GM10248 (cell line): ENCODE measurements at places on chromosomes 1 and 21.

DNA sequence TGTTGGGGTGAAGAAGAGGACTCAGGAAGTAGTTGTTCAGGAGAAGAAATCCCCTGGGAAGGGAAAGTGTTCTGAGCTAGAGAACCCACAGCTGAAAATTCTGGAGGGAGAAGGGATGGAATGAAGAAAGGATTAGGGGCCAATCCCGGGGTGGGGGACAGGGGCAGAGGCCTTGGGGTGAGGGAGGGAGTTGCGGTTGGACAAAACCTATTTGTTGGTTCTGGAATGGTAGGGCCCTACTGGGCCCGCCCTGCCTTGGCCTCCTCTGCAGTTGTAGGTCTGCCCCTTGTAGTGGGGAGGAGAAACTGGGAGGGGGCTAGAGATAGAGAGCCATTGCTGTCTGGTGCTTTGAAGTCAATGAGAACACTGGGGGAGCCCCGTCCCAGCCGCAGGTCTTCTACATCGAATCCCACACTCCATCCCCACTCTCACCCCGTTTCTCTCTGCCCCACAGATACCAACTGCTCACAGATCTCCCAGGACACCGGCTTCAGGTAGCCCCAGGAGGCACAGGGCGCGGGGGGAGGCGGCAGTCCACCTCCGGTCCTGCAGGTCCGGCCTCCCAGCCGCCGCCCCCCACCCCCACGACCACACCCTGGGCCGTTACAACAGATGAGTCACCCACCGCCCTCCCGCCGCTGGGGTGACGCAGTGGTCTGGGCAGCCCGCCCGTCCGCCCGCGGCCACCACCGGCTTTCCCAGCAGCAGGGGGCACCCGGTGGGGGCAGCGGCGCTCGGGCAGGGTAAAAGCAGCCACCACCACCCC is 1.1 kb downstream of the TAGLN2 start:
- DNase-seq, result peak; percentile 83

- no peak for DNase-seq
Measured at GRCh38 chr1:147391114-147391513, 148.6 kb downstream of the CHD1L start.

GRCh38 chr1:76153841-76154205 is 79.3 kb downstream of the ST6GALNAC3 start:
- no peak for DNase-seq

DNA sequence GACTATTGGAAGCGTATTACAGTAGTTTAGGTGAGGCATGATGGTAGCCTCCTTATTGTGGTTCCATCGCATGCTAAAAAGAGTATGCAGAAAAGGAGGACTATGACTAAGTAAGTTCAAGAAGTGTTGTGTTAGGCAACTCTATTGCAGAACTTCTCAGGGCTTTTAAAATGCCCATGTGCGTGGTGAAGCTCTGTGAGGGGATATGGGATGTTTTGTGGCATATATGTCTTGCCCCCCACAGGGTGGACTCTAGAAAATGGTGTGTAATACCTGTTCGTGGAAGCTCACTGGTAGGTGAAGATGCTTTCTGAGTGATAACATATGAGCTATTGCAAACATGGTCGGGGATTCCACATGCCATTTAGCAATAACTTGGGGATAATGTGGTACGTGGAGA is 31.7 kb downstream of the MAN1A2 start:
- no peak for DNase-seq

- DNase-seq, result no peak
Measured at GRCh38 chr21:27362249-27362648, 395.4 kb upstream of the ADAMTS5 start.

DNA sequence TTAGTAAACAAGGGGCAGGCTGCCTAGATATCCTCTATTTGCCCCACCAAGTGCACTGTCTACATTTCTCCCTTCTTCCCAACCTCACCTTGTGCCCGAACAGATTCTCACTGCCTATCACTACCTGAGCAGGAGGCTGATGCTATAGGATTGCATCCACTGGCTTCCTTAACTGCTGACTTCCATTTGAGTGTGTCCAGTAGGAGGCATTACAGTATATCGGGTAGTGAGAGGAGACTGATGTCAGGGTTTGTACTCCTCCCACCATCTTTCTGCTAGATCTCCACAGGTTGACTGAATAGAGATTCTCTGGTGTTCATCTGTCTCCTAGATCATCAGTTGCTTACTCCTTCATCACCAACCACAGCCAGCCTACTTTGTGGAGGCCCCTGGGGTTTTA is 796.3 kb downstream of the LRRIQ3 start:
- DNase-seq, result no peak

GRCh38 chr1:213416461-213417224 is 365.6 kb downstream of the RPS6KC1 start:
- no peak for DNase-seq

DNA sequence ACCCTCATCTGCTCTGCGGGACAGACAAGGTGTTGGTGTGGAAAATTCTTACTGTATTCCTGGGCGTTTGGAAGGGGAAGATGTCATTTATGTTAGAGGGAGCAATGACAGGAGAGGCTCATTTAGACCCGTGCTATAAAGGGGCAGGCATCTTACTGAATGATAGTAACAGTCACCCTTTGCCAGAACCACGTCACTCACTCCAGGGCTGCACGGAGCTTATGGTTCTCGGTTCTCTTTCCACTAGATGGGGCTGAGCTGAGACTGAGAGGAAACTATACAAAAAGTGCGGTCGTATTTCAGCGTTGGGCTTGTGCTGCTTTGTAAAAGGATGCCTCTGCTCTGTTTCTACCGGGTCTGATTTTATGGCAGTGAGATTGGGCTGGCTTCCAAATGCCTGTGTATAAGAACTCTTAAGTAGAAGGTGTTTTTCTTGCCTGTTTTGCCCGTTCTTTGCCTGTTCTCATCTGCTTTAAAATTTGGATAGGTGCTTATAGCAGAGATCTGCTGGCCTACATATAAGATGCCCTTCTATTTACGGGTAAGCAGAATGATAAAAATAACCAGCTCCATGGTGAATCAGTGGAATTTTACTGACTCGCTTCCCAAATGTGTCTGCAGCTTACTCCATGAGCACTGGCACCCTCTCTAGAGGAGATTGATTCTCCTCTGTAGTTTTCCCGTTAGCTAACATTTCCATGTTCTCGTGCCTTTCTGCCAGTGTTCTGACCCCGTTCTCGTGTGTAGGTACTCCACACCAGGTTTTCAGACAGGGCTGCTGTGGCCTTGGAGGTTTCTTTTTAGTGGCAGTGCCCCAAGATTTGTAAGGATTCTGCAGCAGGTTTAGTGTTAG is 55.9 kb downstream of the MRPS6 start:
- DNase-seq, result no peak

DNA sequence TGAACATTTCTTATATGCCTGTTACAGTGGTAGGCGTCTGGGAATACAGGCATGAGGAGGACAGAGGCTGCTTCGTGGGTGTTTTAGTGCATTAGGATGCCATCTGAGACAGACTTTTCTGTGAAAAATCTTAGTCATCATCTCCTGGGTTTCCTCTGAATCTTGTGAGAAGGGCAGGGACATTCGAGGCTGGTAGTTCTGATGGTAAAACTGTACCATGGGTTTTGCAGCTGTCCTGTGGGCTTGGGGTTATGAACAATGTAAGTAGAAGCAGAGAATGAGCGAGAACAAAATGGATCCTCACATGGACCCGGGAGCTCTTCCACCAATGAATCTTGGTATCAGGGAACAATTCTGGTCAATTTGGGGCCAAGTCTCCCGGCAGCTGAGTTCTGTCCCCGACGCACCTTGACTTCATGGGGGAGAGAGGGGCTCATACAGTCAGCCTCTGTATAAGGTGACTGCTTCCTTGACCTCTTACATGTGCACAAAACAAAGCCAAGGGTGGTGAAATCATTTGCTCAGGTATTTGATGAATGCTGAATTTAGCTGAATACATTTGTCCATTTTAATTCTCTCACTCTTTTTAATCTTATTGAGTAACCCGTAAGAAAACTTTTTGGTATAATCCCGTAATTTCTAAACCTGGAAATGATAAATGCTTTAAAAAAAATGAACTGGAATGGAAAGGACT is 63.6 kb upstream of the ERRFI1 start:
- DNase-seq, result no peak

- no peak for DNase-seq
Measured at GRCh38 chr1:218931324-218931723, 242.4 kb upstream of the LYPLAL1 start.

DNA sequence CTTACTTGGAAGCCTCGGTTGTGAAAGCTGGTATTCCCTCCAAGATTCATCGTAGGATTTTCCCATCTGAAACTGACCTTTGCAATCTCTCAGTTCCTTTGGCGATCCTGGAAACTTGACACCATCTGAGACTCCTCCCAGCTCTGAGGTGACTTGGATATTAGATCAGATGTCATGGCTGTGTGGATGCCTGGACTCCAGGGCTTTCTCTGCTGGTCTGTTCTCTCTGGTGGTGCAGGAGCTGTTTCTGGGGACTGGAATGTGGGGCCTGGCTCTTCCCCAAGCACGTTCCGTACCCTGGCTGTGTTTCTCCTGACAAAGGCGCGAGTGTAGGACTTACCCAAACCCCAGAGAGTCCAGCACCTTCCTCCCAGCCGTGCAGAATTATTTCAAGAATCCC is 252.2 kb downstream of the RPS6KC1 start:
- no peak for DNase-seq

DNA sequence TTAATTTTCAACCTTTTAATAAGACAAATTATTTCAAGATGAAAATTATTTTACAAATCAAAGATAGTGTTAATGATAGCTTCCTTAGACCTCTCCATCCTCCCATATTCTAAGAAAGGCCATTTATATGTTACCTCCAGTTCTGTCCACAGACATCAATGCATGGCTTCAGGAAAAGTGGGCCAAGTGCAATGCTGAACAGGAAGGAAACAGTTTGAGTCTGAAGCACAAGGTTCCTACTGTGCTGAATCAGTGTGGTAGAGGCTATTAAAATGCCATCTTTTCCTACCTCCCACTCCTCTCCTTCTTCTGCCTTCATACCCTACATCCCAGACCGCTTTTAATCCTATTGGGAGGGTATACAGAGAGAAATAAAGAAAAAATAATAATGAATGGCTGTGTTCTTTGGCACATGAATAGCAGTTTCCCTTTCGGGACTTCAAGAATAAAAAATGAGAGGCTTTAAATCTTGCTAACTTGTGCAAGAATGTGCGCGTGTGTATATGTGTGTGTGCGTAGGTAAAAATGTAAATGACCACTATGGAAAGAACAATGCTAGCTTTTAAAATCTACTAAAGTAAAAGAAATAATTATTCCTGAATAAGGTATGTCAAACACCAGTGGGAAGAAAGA is 62.6 kb upstream of the C1orf105 start:
- no peak for DNase-seq

DNA sequence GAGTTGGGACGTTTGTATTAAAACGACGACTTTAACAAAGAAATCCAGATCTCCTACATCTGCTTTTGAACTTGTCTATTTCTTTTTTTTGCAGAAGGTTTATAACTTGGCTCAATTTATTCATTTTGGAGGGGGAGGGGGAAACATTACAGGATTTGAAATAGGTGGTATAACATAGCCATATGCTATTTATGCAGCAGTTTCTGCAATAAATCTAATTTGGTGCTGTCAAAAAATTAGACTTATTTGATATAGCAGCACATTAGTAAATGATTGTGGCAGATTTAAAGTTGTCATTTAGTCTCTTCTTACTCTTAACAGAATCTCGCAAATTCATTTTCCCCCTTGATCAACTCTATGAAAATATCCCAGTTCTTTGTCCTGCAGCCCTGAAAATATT is 138.2 kb downstream of the SDCCAG8 start:
- DNase-seq, result no peak

- no peak for DNase-seq
Measured at GRCh38 chr1:39976732-39977131, 21.8 kb downstream of the MFSD2A start.

DNA sequence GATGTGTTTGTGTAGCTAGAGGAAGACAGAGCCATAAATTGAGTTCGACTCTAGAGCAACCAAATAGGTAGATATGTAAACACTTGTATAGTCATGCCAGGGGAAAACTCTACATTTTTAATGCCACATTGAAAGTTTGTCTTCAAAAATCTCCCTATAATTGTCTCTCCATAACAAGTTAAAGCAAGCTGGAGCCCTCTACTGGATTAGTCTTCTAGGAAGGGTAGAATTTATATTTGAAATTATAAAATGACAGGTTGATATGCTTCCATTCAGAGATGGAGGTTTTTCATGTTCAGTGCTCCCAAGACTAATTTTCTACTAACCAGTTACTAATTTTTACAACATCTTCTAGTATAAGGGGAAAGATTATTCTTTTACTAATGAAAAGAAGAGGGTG is 13.1 kb upstream of the COL24A1 start:
- DNase-seq, result no peak

DNA sequence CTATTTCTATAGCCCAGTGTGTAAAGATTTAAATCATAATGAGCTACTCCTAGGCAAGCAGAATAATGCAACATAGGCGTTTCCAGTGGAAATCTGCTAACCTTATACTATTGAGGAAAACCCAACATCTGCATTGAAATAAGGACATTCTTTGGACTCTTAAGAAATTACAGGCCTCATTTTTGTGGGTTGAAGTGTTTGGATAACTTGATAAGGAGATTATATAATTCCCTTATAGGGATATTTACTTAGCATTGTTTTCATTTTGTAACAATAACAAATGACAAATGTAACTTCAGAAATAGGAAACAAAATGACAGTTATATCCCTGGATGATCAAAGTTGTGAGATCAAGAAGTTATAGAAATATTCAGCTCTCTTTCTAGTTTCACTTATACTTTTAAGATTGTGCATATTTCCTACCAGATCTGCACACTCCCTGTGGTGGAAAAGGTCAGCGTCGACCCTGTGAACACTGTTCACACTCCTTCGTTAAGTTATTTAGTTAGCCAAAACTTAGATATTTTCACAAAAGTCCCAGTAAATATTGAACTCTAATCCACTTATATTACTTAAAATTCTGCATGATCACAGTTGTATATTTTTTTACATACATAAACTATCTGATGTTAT is 284.4 kb upstream of the C1orf105 start:
- no peak for DNase-seq

GRCh38 chr1:225820522-225821120 is 10.7 kb downstream of the EPHX1 start:
- DNase-seq, result no peak

DNA sequence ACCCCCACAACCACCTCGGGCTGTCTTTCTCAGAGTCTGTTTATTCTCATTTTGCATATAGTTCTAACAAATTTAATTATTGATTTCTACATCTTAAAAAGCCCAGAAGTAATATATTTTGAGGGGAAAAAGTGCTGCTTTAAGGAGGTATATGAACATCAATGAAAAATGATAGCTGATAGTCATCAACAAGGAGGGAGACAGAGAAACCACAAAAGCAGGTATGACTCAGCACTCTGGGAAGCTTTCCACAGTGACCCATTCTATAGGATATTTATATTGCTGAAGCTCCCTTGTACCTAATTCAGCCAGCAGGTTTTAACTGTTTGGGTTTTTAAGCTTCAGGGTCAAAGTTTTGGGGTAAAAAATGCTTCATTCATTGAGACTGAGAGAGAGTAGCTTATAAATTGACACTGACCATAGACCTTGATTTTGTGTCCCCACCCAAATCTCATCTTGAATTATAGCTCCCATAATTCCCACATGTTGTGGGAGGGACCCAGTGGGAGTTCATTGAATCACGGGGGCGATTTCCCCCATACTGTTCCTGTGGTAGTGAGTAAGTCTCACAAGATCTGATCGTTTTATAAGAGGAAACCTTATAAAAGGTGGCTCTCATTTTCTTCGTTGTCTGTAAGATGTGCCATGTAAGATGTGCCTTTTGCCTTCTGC is 27.4 kb downstream of the VANGL1 start:
- DNase-seq, result no peak
